ENCODE measurements at places on chromosomes 5 and 9.

DNA sequence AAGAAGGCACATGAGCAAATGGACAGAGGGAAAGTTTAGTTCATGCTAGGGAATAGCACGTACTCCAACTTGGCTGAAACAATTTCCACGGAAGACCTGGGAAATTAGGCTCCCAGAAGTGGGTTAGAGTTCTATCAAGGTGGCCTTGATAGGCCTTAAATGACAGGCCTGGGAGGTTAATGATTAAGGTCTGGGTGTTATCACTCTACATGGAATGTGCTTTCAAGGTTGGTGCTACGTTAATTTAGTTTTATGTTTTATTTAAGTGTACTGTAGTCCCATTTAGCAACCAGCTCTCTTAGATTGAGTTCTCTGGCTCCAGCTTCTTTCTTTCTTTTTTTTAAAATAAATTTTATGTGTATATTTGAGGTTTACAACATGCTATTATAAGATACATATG lies 121.4 kb upstream of the MEF2C start:
- DNase-seq, result no peak

DNA sequence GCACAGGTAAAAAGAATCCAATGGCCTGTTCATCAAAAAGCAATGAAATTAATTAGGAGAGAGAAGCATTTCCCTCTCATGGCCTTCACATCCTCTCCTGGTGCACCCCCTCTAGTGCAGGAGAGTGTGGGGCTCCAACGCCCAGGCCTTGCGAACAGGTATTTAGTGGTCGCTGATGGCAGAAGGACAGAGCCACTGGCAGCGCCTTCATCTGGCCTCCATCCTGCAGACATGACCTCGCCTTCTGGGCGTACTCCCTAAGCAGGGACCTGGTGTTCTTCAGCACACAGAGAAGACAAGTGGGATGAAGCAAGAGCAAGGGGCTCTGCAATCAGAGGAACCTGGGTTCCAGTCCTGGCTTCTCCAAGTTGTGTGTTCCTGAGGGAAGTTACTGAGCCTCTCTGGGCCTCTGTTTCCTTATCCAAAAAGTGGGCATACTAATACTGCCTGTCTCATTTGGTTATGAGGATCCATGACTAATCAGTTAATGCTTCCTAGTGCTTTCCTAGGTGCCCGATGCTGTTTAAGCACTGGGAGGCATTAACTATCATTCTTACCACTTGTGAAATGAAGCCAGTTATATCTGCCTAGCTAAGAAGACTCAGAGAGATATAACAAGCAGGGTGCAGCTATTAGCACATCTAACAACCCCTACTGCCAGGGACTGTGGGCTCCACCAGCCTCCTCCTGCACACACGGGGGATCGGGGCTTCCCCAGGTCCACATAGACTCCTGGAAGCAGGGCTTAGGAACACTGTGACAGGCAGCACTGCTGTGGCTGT lies 77.3 kb downstream of the SEMA4D start:
- no peak for DNase-seq

GRCh38 chr9:128892221-128892921 lies 10.4 kb downstream of the LRRC8A start:
- peak; percentile 90 for DNase-seq

GRCh38 chr5:38607396-38607795 lies 51.0 kb upstream of the LIFR start:
- peak; percentile 97 for DNase-seq

DNA sequence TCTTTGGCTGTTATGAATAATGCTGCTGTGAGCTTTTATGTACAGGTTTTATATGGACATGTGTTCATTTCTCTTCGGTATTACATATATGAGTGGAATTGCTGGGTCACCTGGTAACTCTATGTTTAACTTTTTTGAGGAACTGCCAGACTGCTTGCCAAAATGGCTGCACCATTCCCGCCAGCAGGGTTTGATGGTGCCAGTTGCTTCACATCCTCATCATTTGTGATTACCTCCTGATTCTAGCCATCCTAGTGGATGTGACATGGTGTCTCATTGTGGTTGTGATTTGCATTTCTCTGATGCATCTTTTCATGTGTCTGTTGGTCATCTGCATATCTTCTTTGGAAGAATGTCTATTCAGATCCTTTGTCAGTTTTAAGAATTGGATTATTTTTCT lies 10.7 kb downstream of the NANS start:
- DNase-seq, result no peak

DNA sequence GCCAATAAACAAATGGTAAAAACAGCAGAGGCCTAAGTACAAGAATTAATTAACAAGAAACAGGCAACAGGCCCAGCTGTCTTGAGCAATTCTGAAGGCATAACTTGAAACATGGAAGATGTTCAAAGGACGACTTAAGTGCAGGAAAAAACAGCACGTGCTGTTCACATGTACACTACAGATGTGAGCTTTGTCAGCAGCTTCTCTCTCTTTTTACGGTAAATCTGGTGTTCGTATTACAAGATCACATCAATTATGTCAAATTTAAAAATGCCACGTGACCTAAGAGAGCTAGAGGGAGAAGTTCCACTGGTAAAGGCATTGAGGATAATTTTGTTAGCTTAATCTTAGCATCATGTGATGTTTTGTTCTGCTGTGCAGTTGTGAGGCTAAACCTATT lies 281.1 kb downstream of the PSAT1 start:
- DNase-seq, result no peak

GRCh38 chr9:107739601-107740082 lies 250.1 kb upstream of the KLF4 start:
- DNase-seq, result peak; percentile 91

DNA sequence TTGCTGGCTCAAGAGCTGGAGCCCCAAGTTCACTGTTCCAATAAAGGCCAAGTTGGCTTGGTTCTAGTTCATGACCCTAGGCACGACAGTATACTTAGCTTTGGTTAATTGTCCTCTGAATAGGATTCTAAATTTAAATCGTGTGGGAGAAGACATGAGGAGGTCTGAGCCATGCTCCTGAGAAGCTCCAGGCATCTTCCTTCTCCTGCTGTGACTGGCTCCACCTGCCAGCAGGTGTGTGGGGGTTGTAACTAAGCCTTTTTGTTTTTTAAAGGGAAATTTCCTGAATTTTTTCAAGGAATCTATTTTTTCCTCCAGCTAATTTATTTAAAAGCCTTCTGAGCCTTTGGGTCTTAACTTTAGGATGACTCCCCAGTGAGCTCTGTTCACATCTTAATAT lies 20.2 kb upstream of the TRIM36 start:
- no peak for DNase-seq

DNA sequence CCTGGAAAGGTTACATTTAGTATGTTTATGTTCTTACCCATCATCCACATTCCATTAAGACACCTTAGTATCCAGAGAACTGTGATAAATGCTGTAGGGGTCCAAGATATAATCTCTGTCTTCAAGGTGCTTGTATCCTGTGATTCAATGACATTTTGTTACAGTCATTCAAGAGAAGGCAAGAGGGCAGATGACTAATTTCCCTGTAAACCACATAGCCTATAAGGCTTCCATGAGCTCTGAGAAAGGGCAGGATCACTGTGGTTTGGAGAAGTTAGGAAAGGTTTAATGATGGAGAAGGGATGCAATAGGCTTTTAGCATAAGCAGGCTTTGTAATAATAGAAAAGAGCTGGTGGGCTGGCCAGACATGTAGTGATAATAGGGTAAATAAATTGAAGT lies 40.0 kb downstream of the PAPPA start:
- peak; percentile 85 for DNase-seq

GRCh38 chr5:127772531-127772930 lies 69.3 kb downstream of the CCDC192 start:
- no peak for DNase-seq

GRCh38 chr5:135055396-135055795 lies 21.4 kb upstream of the PITX1 start:
- no peak for DNase-seq

GRCh38 chr5:126139773-126140172 lies 283.4 kb upstream of the GRAMD2B start:
- peak; percentile 76 for DNase-seq

GRCh38 chr5:5105531-5105930 lies 34.6 kb upstream of the ADAMTS16 start:
- no peak for DNase-seq

DNA sequence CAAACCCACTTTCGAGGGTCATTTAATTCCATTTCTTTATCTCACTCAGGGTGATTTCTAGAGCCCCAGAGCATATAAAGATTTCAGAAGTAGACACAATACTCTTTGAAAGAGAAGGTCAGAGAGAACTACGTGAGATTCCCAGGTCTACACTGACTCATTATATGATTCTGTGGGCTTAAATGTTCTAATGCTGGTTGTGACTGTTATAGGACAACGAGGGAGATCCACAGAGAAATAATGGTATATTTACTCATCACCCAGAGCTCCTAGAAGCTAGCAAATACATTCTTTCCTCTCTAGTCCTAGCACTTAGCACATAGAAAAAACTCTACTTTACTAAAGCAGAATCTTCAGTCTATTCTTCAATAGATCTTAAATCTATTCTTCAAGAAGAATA lies 39.4 kb upstream of the GRAMD2B start:
- DNase-seq, result no peak

DNA sequence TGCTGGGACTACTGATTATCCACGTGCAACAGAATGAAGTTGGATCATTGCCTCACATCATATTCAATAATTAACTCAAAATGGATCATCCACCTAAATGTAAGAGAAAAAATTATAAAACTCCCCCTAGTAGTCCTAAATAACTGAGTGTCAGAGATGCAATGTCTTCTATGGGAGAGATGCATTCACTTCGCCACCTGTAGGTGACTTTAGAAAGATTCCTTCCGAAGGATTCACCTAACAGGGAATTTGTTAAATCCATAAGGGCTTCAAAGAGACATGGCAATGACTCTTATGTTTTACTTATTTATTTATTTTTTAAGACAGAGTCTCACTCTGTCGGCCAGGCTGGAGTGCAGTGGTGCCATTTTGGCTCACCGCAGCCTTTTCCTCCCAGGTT lies 526.0 kb downstream of the MTRR start:
- no peak for DNase-seq

DNA sequence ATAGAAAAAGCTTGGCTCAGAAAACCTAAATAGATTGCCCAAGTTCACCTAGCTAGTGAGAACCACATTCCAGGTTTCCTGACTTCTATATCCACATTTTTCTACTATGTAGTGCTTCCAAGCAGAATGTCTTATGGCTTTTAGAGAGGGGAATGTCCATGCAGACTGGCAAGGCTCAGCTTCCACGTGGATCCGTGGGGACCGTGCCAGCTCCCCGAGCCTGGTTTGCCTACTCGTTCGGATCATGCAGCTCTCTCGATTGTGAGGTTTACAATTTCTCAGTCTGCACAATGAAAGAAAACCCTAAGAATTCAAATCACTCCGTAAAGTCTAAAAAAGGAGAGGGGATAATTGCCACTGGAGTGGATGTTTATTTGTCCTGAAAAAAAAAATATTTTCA lies 256.5 kb upstream of the NR4A3 start:
- DNase-seq, result no peak

- peak; percentile 21 for DNase-seq
These were observed 27.1 kb upstream of the PRR16 start for GRCh38 chr5:120436996-120437395.

GRCh38 chr5:136016945-136017530 lies 11.8 kb upstream of the TGFBI start:
- DNase-seq, result peak; percentile 99

DNA sequence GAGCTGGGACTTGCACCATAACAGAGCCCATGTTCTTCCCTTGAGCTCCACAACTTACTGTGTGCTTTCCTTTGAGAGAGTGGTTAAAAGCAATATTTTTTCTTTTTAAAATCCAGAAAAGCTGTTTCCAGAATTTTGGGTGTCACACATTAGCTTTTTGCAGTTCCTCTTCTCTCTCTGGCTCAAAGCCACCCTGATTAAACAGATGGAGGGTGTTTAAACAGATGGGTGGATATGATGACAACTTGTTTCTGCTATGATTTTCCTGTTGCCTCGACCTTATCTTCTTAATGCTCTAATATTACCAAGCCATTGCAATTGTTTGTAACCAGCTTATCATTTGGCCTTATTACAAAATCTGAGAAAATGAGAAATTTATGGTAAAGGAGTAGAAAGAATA lies 22.9 kb upstream of the CFAP95 start:
- no peak for DNase-seq

- DNase-seq, result no peak
These were observed 13.0 kb downstream of the NREP start for GRCh38 chr5:111743988-111744387.

GRCh38 chr5:41252036-41252435 lies 38.7 kb upstream of the C6 start:
- DNase-seq, result peak; percentile 28

GRCh38 chr9:33250458-33250995 lies 10.6 kb downstream of the SPINK4 start:
- no peak for DNase-seq

- no peak for DNase-seq
These were observed 99.9 kb downstream of the TTC39B start for GRCh38 chr9:15206903-15207696.

DNA sequence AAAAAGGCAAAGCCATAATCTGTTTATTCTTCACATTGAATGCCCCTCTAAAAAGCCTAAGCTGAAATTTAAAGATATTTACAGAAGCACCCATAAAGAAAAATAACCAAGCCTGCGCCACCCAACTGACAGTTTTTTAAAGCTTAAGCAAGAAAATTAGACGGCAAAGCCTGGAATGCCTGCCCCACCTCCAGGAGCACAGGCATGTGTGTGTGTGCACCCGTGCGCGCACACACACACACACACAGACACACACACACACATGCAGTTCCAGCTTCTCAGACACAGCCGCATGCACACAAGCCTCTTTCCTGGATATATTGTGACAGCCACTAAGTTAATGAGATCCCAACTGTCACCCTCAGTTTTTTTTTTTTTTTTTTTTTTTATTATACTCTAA lies 88.2 kb downstream of the FRMD3 start:
- no peak for DNase-seq

DNA sequence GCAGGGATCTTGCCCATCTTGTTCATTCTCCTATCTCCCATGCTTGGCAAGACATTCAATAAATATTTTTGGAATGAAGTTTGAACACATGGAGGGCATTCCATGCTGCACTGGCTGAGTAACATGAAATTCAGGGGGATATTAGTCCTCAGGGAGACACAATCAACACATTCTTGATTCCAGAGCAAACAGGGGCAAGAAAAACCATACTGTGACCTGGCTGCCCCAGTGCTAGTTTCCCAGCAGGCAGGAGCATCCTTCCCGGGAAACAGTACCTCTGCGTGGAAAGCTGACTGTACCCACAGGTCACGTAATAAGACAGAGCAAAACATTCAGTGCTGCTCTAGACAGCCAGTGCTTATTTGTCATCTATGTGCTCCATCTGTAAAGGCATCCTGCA lies 66.3 kb upstream of the SPOCK1 start:
- peak; percentile 82 for DNase-seq

DNA sequence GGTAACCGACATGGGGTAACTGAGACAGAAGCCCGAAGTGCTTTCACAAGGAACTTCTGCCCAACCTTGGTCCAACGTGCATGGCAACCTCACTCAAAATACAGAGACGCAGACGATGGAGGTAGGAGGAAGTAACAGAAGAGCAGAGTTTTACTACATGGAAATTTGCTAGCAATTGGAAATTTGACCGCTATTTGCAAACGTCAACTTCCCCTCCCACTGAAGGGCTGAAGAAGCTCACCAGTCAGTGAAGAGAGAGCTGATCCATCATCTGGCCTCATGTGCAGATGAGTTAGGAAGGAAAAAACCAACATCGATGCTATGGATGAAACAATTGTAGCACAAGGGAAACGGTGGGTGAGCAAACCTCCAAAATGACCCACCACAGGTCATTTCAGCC lies 196.7 kb downstream of the RGS3 start:
- no peak for DNase-seq

GRCh38 chr5:32760091-32760509 lies 49.0 kb downstream of the NPR3 start:
- DNase-seq, result peak; percentile 98
